ENCODE measurements at places on chromosomes 1 and 21. TPM values are rescaled to one million over a fixed set of nuclear protein-coding genes. Genes with fewer than 3 reads are reported as not detected.

GRCh38 chr1:31799196-31799894, 16.5 kb downstream of the SPOCD1 start:
- no peak for DNase-seq

DNA sequence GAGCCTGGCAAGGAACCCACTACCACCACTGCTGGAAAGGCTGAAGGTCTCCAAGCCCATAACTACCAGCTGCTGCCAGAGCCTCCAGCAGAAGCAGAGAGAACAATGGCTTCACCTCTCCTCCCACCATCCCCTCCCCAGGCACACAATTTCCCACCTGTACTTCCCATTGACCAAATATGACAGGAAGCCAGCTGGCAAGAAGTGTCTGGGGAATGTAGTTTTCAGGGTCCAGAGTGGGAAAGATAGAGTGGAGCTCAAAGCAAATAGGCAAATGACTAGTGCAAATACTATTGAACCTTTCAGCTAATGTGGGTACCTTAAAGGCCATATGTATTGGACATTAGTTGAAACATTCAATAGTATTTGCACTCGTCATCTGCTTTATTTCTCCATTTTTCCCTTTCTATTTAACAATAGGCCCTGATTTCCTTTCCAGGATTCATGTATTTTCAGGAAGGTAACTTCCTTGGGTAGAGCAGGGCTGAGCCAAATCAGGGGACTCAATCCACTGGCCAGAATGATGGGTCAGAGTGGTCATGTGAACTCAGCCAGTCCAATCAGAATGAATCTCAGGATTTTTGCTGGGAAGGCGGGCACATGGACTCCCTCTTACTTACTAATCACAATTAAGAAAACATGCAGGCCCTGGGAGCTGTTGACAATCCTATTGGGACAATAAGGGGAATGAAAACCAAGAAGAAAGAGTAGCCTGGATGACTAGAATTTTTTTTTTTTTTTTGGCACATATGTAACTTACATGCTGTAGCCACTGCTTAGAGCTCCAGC, 12.1 kb upstream of the NFYC start:
- DNase-seq, result no peak

DNA sequence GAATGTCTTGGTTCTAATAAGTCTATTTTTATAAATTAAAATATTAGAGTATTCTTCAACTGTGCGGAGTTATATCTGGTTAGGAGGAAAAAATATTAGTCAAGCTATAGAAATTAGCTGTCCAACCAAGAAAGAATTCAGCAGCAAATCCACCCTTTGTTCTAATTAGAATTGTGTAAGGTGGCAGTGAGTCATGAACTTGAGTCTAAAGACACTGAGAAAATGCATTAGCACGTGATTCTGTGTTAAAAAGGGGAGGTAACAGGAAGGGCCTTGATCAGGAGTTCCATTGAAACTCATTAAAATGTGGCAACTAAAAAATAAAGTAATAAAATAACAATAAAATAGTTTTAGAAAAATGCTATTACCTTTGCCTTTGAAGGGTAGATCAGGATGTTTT, 398.2 kb upstream of the RGS18 start:
- no peak for DNase-seq

DNA sequence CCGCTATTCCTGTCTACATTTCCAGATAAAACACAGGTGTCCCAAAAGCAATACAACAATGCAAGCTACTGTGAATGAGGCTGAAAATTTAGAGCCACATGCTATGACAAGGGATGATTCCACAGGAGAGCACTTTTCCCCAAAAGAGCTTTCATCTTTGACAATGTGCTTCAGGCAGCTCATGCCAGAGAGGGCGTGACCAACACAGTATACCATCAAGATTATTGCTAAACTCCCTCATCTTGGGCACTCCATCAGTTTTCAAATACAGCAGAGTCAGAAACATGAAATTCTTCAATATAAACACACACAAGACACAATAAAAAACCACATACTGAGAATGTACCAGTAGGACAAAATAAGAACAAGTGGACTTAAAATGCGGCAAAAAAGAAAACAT, 6.7 kb downstream of the GON4L start:
- no peak for DNase-seq

DNA sequence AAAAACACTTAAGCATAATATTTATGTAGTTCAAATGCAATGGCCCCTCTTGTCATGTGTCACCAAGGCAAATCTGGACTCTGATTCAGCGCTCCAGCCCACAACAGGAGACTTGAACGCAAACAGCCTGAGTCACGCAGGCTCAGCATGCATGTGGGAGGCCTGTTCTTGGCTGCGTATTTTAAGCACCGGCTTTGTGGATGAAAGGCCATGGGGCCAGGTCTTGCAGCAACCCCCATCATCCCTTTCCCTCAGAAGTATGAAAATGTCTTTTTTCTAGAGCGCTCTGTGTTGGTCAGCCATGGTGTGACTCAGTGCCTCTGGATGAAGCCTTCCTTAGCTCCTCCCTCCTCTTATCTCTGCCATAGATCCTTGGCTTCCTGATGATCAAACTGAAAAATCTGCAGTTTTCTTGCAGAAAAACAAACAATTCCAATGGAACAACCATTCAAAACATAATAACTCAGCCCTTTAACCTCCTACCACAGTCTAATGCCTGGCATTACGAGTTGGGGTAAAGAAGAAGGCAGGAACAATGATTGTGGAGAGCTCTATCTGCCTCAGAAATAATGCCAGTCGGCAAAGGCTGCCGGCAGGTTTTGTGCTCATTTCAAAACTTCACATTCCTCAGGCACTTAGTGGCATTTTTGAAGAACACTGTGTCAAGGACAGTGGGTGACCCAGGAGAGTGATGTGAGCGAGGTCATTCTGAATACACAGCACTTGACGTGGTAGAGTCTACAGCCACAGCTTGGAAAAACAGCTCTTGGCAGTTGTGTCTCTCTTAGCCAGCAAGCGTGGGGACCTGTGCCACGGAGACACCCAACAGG, 167.5 kb downstream of the CLIC6 start:
- peak; percentile 99 for DNase-seq

DNA sequence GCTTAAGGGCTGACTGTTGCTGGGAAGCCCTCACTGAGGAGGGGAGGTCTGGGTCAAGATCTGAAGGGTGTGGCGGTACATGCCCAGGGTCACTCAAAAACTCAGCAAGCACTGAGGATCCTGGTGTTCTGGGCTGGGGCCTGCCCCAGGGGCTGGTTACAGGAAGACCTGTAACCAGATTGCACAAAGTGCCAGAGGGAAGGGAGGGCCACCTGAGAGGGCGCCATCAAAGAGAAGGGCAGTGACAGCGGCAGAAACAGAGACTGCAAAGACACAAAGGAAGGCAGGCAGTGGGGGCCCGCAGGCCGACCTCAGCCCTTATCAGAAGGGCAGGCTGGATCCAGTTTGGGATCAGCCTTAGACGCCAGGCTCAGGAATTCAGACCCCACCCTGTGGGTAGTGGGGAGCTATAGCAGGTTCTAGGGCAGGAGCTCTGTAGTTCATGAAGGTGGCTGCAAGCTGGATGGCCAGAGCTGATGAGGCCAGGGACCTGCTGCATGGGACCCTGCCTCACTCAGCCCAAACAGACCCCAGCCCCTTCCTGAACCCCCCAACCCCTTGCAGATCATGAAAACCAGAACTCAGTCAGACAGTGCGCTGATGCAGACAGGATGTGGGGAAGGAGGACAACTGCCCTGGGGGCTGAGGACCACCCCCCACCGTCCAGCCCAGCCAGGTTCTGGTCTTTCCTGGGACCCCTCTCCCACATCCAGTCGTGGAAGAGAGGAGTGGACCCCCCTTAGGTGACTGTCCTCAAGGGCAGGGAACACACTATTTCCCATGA, 3.9 kb downstream of the SH2D5 start:
- DNase-seq, result no peak

DNA sequence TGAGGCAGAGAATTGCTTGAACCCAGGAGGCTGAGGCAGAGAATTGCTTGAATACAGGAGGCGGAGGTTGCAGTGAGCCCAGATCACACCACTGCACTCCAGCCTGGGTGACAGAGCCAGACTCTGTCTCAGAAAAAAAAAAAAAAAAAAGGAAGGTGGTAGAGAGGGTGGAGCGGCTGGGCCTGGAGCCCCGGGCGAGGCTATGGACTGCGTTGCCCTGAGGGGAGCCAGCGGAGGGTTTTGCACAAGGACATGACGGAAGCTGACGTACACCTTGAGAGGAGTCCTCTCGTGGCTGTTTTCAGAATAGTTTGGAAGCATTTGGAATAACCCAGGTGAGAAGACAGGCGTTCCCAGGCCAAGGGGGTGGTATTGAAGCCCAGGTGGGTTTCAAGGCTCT, 6.9 kb upstream of the FBLIM1 start:
- DNase-seq, result no peak

- no peak for DNase-seq
Observed at GRCh38 chr1:3677484-3677883, 25.2 kb downstream of the TP73 start.

DNA sequence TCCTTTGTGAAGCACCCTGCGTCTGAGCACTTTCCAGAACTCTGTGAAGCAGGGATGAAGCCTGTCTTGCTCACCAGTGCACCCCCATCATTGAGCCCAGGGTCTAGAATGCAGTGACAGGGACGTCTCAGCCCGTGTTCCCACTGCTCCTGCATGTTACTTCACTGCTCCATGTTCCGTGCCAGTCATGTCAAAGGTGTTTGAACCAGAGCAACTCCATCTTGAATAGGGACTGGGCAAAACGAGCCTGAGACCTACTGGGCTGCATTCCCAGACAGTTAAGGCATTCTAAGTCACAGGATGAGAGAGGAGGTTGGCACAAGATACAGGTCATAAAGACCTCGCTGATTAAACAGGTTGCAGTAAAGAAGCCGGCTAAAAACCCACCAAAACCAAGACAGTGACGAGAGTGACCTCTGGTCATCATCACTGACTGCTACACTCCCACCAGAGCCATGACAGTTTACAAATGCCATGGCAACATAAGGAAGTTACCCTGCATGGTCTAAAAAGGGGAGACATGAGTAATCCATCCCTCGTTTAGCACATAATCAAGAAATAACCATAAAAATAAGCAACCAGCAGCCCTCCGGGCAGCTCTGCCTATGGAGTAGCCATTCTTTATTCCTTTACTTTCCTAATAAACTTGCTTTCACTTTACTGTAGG, 63.2 kb downstream of the SDC3 start:
- no peak for DNase-seq

- no peak for DNase-seq
Observed at GRCh38 chr1:164311377-164311776, 247.6 kb upstream of the PBX1 start.

- DNase-seq, result no peak
Observed at GRCh38 chr1:10795276-10796021, 997 bp downstream of the CASZ1 start.

DNA sequence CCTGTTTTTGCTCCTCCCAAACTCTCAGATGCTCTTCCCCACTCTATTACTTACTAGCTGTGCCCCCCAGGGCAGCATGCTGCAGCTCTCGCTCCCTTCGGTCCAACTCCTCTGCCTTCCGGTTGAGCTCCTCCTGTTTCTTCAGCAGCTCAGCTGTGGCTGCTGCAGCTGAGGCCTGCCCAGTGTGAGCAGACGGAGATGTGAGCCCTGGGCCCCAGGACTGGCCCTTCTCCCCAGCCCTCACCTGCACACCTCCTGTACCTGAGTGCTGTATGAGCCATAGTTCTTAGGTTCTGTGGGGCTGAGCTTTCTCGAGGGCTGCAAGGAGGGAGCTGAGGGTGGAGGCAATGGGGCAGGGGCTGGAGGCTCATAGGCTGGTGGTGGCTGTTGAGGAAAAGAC, 1.9 kb downstream of the SCAMP3 start:
- no peak for DNase-seq

DNA sequence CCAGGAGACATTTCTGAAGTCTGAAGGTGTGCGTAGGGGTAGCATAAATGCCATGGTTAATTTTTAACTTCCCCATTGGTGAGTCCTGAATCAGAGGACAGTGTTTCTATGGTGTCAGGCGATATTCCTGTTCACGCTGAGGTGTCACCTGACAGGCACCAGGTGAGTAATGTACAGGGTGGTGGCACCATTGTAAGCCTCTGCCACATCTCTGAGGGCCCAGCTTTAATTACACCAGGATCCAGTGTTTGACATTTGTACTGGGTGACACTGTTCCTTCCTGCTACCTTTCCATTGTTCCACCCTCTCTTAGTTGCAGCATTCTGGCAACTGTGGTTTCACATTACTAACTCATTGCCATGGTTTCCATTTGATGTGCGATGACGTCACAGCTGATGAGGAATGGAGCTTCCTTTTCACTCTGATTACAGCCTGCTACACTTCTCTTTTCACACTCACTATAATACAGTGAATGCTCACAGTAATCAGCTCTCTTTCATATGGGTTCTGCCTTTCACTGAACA, 40.6 kb upstream of the MARK1 start:
- DNase-seq, result peak; percentile 71

DNA sequence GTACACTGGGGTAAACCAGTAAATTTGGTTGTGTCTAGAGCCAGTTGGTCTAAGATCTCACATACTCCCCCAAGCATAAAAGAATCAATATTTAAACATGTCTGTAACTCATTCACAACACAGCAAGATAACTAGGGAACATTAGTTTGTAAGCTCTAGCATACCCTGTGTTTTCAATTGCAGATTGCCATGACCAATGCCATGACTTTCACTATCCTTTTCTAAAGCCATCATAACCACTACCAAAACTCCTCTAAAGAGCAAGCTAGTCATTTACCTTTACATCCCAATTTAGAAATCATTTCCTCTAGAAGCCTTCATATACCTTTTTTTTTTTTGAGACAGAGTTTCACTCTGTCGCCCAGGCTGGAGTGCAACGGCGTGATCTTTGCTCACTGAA, 56.5 kb upstream of the PLA2G4A start:
- DNase-seq, result no peak

- DNase-seq, result no peak
Observed at GRCh38 chr1:167158111-167158812, 62.4 kb upstream of the POU2F1 start.

GRCh38 chr1:236137285-236137852, 5.0 kb upstream of the GPR137B start:
- DNase-seq, result no peak

GRCh38 chr1:205975387-205975998, 27.7 kb downstream of the RAB7B start:
- no peak for DNase-seq

GRCh38 chr1:228058172-228058948, 24.1 kb upstream of the ARF1 start:
- no peak for DNase-seq

- DNase-seq, result peak; percentile 37
Observed at GRCh38 chr1:189211742-189212141, 1265.9 kb downstream of the BRINP3 start.

GRCh38 chr1:235607284-235607683, 42.3 kb downstream of the GNG4 start:
- DNase-seq, result no peak

- DNase-seq, result no peak
Observed at GRCh38 chr1:163296504-163297263, 25.1 kb upstream of the NUF2 start.

The SUSD4 gene
- 1.0 TPM for total RNA-seq

The DDR2 gene
- 29.0 TPM for total RNA-seq

The DIRAS3 gene
- total RNA-seq, result not detected

The RNF186 gene
- total RNA-seq, result not detected

The IFNAR2 gene
- total RNA-seq, result 3.1 TPM

The INTS11 gene
- total RNA-seq, result 142 TPM

The GIPC2 gene
- total RNA-seq, result not detected

The GREM2 gene
- total RNA-seq, result not detected

The S100A16 gene
- total RNA-seq, result 1,038 TPM

The RWDD3 gene
- 14.1 TPM for total RNA-seq

The STYXL2 gene
- 0.07 TPM for total RNA-seq
